ENCODE measurements at places on chromosomes 5 and 9. TPM values are rescaled to one million over a fixed set of nuclear protein-coding genes. Genes with fewer than 3 reads are reported as not detected.

- DNase-seq = no peak
Measured at GRCh38 chr5:71790433-71790832, 71.4 kb downstream of the CARTPT start.

GRCh38 chr9:114694719-114695269 lies 12.8 kb upstream of the TEX48 start:
- DNase-seq = no peak

DNA sequence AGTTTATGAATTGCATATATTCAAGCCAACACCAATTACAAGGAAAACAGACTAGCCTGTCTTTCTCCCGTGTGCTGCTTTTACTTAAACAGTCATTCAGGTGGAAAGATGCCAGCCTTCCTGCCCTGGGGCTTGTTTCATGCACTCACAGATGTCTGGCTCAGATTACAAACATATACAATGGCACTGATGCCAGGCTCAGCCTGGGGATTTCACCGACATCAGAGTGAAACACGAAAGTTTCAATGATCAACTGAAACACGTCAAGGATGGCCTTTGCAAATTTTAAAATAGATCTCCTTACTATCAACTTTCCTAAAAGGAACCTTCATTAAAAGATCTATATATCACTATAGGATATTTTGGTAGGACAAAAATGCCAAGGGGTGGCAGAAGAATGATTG lies 1576.5 kb downstream of the EFNA5 start:
- DNase-seq = no peak

- no peak for DNase-seq
Measured at GRCh38 chr9:130779153-130779855, 55.8 kb upstream of the ABL1 start.

- DNase-seq = no peak
Measured at GRCh38 chr5:118095115-118095514, 893.2 kb downstream of the DTWD2 start.

DNA sequence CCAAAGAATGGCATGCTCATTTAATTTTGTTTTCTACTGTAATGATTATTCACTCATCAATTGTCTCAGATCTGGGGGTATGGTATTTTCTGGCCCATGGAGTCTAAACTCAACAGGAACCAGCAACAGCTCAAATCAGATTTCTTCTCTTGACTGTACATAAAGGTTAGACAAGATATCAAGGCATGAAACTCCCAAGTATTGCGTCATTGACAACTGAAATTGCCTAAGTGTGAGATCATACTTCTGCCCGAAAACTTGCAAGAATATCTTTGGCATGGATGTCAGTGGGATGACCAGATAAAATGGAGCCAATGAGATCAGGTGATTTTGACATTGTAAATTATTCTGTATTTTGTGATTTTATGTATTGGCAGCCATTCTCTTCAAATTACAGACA lies 141.7 kb upstream of the STK32A start:
- no peak for DNase-seq

GRCh38 chr5:137446151-137446550 lies 53.0 kb downstream of the SPOCK1 start:
- DNase-seq = no peak

- DNase-seq = no peak
Measured at GRCh38 chr9:122519376-122519775, 435 bp downstream of the OR1J4 start.

GRCh38 chr9:126170286-126170823 lies 156.3 kb upstream of the MVB12B start:
- no peak for DNase-seq

DNA sequence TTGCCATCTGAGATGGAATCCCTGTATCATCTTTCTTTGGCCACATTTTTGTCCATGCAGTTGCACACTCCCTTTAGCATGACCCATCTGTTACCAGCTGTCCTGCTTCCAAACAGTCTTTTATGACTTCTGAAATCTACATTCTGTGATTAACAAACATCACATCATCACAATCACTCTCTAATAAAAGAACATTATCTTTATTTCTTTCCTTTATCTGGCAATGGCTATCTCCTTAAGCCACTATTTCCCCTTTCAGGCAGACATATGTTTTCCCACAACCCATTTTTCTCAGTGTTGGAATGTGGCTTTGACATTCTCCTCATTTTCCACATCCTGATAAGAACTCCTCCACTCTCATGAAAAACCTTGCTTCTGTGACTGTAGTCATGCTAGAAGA lies 141.0 kb downstream of the ST8SIA4 start:
- DNase-seq = no peak

GRCh38 chr9:27165670-27166069 lies 56.6 kb downstream of the TEK start:
- DNase-seq = no peak

GRCh38 chr5:84249918-84250630 lies 134.6 kb downstream of the EDIL3 start:
- DNase-seq = no peak

DNA sequence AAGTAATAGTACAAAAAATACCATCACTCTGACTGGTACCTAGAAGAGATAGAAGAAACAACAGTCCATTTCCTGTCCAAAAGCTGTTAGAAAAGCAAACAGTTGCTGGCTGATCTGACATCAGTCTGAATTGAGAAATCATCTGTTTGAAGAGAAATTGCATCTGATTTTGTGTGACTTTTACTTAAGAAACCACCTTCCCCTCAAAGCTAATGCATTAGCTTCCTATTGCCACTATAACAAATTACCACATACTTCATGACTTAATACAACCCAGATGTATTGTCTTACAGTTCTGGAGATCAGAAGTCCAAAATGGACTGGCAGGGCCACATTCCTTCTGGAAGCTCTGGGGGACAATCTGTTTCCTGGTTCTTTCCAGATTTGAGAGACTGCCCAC lies 385.9 kb upstream of the TLE4 start:
- DNase-seq = no peak

DNA sequence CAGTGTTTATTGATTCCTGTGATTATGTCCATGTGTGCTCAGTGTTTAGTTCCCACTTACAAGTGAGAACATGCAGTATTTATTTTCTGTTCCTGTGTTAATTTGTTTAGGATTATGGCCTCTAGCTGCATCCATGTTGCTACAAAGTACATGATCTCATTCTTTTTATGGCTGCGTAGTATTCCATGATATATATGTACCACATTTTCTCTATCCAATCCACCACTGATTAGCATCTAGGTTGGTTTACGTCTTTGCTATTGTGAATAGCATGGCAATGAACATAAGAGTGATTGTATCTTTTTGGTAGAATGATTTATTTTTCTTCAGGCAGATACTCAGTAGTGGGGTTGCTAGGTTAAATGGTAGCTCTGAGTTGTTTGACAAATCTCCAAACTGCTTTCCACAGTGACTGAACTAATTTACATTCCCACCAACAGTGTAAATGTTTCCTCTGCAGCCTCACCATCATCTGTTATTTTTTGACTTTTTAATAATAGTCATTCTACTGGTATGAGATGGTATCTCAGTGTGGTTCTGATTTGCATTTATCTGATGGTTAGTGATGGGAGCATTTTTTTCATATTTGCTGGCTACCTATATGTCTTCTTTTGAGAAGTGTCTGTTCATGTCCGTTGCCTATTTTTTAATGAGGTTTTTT lies 47.5 kb upstream of the ELL2 start:
- no peak for DNase-seq

- DNase-seq = no peak
Measured at GRCh38 chr9:130050462-130050861, 3.2 kb upstream of the GPR107 start.

DNA sequence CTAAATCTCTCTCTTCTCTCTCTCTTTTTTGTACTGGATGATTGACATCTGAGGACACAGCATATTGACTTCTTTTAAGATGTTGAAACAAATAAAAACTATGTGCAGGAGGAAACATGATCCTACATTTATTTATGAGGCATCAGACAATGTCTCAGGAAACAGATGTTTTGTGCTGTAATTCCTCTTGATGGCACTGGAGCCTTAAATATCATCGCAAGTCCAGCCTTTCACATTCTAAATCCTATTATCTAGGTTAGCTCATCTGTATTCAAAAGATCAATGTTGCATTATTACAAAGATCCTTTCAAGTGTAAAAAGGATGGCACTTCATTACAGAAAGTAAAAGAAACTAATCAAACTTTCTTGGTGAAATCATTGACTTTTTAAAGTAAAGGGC lies 63.9 kb downstream of the MAT2B start:
- DNase-seq = no peak

GRCh38 chr5:68243251-68243650 lies 27.7 kb downstream of the PIK3R1 start:
- no peak for DNase-seq

The PCDHGA7 gene
- 0.38 TPM for total RNA-seq

The SEMA6A gene
- total RNA-seq = not detected

The PCDHA6 gene
- total RNA-seq = not detected

The TRIM23 gene
- 15.0 TPM for total RNA-seq

The ARSK gene
- 4.5 TPM for total RNA-seq

The OMD gene
- not detected for total RNA-seq

All from naive thymus-derived CD4-positive, alpha-beta T cell (primary cell).